SW480 (cell line): ENCODE measurements at places on chromosomes 7 and 10.

GRCh38 chr10:63633677-63634487 is 112.7 kb downstream of the REEP3 start:
- DNase-seq, result peak; percentile 51

GRCh38 chr10:126263006-126263676 is 125.1 kb downstream of the ADAM12 start:
- DNase-seq, result no peak

GRCh38 chr10:3714967-3715366 is 70.0 kb downstream of the KLF6 start:
- DNase-seq, result no peak

- no peak for DNase-seq
These were observed 297.6 kb downstream of the LHFPL3 start for GRCh38 chr7:104625956-104626355.

GRCh38 chr7:16581286-16581685 is 54.7 kb downstream of the LRRC72 start:
- DNase-seq, result no peak

DNA sequence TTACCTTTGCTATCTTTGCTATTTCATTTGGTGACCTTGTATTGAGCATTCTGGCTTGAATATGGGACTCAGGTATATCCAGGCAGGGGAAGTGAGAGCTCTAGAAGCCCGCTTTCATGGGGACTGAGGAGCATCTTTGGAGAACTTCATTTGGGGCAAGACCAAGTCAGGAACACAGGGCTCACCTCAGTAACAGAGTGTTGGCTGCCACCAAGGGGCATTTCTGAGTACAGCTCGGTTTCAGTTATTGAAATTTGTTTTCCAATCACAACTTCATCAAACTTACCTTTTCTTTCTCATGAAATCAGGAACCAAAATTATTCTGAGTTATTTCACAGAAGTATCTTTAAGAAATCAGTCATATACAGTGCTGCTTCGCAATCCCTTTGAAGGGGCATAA is 337.2 kb downstream of the C7orf25 start:
- peak; percentile 21 for DNase-seq

GRCh38 chr10:104080762-104081161 is 4.9 kb downstream of the COL17A1 start:
- peak; percentile 56 for DNase-seq

- no peak for DNase-seq
These were observed 86.2 kb upstream of the FZD8 start for GRCh38 chr10:35728341-35728740.

DNA sequence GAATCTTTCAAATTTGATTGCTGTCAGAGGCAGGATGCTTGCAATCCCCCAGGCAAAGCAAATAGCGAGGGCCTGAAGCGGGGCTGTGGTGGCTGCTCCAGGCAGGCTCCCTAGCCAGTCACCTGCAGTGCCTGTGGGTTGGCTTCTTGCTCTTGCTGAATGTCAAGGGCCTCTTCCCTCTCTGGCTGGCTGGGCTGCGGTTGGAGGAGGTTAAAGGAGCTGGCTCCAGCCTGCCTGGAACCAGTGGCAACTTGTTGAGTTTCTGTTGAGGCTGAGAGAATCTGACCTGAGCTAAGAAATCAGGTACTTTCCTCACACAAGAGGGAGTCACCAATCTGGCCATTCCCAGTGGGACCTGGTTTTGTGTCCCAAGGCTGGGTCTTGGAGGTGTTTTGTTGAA is 134.7 kb downstream of the TMEM178B start:
- no peak for DNase-seq

GRCh38 chr10:78464856-78465267 is 431.2 kb downstream of the RPS24 start:
- DNase-seq, result no peak

GRCh38 chr10:33434933-33435332 is 100.5 kb upstream of the NRP1 start:
- DNase-seq, result no peak

- peak; percentile 62 for DNase-seq
These were observed 7.5 kb upstream of the KMT2E start for GRCh38 chr7:105006367-105007136.

- DNase-seq, result no peak
These were observed 105.1 kb upstream of the ZEB1 start for GRCh38 chr10:31213959-31214358.

GRCh38 chr7:116492654-116493109 is 6.9 kb upstream of the CAV2 start:
- no peak for DNase-seq

- peak; percentile 13 for DNase-seq
These were observed 138.5 kb upstream of the MGMT start for GRCh38 chr10:129328546-129328945.

DNA sequence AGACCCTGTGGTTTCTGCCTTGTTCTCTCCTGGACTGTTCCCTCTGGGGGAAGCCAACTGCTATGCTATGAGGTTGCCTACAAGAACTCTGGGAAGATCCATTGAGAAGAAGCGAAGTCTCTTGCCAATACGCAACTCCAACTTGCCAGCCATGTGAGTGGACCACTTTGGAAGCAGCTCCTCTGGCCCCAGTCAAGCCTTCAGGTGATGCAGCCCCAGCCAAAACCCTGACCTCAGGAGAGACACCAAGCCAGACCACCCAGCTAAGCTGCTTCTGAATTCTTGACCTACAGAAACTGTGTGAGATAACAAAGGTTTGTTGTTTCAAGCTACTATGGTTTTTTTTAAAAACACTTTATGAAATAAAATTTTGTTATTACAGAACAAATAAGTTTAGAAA is 20.2 kb upstream of the MYL7 start:
- DNase-seq, result no peak

- no peak for DNase-seq
These were observed 270.8 kb upstream of the POM121L12 start for GRCh38 chr7:52764492-52765169.

DNA sequence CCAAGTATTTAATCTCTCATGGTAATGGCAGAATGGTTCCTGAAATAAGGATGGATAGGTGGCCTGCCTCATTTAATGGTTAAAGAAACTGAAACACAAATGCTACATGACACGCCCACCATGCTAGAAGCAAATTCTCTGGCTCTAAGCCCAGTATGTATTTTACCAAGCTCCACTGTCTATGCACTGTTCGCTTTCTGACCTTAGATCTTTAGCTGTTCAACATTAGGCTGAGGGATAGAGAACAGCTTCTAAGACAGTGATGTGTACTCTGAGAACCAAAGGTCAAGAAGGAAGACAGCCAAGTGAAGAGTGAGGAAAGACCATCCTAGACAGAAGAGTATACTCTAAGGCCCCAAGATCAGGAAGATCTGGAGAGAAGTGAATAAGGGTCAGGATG is 26.6 kb downstream of the FAM3C start:
- DNase-seq, result no peak

DNA sequence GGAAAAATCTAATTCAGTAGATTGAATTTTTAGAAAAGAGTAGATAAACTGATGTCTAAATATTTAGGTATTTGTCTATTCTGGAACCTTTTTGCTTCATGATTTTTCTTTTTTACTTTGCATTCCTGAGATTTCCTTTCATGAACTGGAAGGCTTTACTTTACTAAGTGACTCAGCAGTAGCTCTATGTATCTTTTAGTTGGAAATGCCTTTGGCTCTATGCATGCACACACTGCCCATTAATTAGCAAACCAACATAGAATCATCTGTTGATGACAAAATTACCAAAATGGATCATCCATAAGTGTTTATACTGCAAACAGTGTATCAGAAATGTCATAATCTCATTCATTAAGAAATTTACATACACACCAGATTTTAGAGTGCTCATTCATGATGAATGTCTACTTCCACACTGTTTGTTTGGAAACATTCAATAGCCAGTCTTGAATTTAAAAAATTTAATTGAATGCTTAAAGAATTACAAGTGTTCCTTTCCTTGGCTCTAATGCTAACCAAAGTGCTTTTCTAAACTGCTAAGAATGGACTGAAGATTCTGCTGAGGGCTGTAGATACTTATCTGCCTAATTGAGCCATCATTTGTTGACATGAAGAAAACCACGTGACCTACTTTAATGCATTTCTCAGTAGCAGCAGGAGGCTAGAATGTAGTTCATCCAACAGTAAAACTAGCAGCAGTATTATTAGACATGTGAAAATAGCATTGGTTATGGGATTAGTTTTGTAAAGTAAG is 282.0 kb downstream of the ADK start:
- DNase-seq, result no peak

DNA sequence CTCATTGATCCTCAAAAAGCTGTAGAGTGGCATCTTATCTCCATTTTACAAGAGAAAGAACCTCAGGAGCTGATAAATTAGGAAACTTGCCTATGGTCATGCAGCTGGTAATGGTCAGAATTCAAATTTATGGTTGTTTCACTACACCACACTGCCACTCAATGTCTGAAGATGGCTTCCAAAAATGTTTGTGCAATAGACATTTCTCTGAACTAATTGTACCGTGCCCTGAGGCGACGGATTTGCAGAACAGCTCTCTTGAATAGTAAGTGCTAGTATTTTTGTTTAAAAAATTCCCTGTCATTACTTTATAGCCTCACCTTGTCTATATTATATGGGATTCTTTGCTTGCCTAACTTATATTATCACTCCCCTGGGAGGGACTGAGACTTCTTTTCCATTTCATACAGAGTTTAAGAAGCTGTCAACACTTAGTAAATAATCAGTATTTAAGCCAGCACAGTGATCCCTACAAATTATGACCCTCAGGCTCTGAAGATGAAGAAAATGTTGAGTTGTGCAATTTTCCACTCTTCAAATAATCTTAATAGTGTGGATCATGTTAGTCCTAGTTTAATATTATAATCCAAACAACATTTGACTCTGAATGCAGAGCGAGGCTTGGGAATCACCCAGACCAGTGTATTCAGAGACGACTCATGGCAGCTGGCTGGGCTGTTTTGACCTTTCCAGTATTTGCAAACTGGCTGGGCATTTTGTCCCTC is 346.6 kb downstream of the PTEN start:
- no peak for DNase-seq

DNA sequence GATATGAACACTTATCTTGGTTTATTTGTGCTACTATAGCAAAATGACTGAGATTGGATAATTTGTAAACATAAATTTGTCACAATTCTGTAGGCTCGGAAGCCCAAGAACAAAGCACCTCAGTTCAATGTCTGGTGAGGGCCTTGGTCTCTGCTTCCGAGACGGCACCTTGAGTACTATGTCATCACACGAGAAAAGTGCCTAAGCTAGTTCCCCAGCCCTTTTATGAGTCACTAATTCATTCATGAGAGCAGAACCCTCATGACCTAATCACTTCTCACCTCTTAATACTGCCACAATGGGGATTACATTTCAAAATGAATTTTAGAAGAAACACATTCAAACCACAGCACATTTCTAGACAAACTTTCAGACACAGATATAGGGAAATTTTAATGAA is 52.0 kb upstream of the PRSS1 start:
- no peak for DNase-seq

- DNase-seq, result peak; percentile 85
These were observed 23.1 kb downstream of the PRF1 start for GRCh38 chr10:70579234-70580002.

DNA sequence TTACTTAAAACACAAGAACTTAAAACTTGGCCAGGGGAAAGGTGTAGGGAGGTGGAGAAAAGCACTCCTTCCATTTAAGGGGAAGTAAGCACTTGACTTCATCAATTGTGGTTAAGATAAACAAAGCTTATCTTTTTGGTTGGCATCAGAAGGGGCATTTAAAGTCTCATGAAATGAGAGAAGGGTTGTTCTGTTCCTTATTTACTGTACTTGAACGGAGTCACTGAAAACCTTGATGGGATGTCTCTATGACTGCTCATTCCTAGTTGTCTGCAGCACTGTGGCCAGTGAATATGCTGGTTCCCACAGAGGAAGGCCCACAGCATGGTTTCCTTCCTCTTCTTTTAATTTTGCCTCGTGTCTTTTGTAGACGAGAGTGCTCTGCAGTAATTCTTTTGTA is 229.3 kb downstream of the AUTS2 start:
- DNase-seq, result no peak

- DNase-seq, result no peak
These were observed 31.8 kb downstream of the AP3M1 start for GRCh38 chr10:74118804-74119203.

DNA sequence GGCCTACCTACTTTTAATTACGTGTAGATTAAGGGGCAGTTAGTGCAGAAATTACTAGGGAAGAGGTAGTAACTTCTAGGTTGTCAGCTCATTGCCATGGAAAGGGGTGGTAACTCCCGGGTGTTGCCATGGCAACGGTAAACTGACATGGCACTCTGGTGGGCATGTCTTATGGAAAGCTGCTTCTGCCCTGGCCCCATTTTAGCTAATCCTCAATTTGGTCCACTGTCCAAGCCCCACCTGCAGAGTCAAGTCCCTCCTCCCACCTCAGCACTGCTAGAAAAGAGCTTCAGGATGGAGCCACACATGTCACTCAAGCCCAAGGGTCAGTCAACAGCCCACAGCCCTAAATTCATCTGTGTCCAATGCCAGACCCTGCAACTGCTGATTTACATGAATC is 7.5 kb upstream of the ZKSCAN1 start:
- no peak for DNase-seq

DNA sequence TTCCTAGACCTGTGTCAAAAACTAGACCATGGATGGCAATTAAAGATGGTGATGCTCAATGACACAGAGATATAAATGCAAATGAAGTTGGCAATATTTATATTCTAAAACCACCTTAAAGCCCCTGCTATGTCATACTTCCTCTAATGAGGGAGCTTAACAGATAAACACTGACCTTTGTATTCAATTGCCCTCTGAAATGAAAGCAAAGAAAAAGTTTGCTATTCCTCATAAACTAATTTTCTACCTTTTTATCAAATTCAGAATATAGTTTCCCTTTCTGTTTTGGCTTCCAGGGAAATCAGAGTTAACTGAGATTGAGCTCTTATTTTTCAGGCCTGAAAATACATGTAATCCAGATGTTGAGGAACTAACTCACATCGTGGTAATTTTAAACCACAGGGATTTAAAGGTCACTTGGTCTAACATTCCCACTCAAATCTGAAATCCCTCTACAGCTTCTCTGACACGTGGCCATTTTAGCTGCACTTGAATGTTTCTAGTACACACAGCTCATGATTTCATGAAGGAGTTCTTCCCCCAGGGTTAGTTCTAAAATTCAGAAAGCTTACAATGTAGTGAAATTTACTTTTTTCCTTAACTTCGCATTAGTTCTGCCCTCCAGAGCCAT is 37.9 kb upstream of the ABCB5 start:
- no peak for DNase-seq

DNA sequence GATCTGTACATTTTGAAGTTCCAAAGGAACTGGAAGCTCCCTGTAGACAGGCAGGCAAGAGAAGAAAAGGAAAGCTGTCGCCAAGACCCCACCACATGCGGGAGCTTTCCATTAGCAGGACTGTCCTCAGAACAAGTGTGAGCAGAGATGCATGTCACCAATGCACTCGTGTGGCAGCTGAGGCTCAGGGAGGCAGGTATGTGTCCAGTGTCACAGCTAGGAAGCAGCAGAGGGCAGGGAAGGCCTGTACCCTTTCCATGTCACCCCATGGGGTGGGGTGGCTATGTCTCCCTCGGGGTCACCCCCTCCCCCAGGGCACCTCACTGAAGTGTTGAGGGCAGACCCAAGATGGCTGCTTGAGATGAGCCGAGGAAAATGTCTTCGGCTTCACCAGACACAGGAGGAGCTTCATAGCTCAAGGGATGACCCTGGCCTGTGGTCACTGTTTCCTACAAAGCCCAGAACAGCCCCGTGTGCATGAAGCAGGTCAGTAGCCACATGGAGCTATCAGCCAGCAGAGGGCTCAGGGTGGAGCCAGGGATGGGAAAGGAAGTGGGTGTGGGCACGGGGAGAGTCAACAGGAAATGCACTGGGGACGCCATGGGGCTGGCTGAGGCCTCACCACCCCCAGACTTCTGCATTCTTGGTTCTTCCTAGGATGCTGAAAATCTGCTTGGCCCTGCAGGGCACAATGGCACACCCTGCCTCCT is 96.6 kb downstream of the FAM53B start:
- DNase-seq, result peak; percentile 34

- DNase-seq, result peak; percentile 74
These were observed 9.8 kb upstream of the GRB10 start for GRCh38 chr7:50792342-50793119.
